OCI-M1 (cell line): ENCODE measurements at places on chromosomes 6 and 20.

DNA sequence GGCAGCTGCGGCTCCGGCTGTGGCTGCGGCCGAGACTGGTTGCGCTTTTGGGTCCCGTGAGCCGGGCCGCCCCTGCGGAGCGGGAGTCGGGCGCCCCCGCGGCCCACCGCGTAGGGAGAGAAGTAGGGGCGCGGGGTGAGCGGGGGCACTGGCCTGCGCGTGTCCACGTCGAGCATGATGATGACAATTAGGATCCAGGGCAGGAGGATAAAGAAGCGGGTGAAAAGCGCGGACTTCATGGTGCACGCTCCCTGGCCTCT, 739 bp downstream of the B3GAT2 start:
- DNase-seq: no peak

DNA sequence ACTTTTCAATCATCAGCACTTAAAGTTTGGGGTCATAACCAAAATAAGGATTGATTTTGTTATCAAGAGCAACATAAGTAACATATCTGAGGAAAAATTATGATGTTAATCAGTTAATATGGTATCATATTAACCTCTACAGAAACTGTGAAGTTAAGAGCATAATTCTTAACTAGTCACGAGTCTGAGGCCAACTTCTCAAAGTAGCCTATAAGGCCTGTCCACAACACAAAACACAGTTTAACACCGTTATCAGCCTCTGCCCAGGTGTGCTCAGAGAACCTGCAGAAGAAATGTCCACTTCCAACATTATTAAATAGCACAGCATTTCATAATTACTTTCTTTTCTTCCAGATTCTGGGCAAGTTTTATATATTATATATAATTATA, 1.1 kb downstream of the STX7 start:
- DNase-seq: peak; percentile 58

GRCh38 chr20:52586660-52587059, 385.5 kb upstream of the TSHZ2 start:
- DNase-seq: no peak

DNA sequence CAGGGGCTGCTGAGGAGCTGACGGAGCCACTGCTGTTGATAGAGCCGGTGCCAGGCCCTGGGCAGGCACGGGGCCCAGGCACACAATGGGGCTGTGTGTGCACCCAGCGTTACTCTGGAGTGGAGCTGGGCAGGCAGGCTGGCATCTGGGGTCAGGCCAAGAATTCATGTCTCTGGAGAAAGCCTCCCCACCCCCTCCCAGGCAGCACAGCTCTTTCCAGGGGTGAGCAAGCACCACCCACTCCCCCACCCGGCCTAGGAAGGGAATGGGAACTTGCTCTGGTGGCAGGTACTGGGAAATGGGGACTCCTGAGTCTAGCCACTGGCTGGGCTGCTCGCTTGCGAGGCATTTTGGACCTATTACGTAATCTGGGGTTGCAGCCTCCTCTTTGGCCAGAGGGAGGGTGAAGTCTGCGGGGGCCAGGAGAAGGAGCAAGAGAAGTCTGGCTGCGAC, 22.7 kb downstream of the TFEB start:
- DNase-seq: no peak

GRCh38 chr20:2005359-2005758, 11.5 kb upstream of the PDYN start:
- DNase-seq: no peak

DNA sequence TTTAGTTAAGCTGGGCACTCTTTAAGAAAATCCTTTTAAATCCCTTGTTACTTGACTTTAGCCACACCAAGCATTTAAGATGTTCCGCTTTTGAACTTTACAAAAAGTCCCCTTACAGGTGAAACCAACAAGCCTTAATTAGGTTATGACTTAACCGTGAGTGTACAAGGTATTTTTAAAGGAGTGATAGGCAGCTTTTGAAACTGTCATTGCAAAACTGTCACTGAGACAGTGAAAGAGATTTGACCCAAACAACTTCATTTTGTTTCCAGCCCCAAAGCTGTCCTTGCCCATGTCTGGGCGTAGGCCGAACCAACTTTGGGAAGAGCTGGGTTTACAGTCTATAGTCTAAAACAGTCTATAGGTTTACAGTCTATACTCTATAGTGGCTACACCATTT, 305.4 kb downstream of the FARS2 start:
- no peak for DNase-seq

DNA sequence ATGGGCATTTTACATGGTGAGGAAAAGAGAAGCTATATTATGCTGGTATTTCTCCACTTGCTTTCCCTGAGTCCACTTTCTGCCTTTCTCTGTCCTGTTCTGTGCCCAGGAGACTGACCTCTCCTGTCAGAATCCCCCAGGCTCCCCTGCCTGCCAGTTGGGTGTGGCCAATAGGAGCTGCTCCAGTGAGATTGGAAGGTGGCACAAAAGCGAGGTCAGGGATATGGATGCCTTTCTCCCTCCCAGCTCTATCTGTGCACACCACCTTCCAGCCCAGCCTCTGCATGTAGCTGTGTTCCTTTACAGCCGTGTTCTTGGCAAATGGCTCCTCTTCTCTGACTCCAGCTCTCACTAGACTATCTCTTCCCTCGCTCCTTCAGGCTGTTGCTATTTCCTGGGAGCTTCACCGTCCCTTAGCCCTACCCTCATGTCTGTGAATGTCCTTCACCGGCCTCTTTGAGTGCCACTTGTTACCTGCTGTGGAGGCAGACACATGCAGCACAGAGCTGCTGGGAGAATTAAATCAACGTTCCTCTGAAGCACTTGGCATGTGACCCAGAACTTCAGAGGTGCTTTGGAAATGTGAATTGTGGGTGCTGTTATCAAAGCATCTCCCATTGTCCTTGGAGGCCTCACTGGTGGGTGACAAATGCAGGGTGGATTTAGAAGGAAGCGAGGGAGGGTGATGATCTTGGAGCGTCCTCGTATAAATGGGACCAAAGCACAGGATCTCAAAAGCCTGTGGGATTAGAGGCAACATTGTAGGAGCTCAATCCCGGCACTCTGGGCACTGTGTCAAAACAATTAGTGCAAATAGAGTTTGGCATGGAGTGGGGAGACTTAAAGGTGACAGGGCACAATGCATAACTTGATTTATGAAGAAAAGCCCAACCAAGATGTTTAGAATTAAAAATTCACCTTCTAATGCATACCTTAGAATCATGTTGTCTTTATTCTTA, 28.9 kb upstream of the RALGAPA2 start:
- DNase-seq: no peak

DNA sequence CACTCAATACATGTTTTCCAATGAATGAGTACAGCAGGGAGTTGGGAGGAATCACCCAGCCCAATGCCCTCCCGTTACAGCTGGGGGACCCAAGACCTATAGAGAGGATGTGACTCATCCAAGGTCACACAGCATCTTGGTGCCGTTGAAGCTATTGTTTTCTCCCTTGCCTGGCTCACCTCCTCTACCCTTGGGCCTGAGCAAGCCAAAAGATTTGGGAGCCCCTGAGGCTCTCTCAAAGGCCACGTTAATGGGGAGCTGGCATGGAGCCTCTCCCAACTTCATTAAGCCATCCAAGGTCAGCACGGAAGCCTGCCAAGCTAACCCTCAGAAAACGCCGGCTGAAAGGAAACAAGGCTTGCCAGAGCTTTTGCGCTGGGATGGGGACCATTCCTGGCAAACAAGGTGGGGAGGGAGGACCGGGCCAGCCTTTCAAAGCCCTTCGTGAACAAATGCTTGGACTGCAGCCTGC, 30.4 kb downstream of the KCNB1 start:
- no peak for DNase-seq

DNA sequence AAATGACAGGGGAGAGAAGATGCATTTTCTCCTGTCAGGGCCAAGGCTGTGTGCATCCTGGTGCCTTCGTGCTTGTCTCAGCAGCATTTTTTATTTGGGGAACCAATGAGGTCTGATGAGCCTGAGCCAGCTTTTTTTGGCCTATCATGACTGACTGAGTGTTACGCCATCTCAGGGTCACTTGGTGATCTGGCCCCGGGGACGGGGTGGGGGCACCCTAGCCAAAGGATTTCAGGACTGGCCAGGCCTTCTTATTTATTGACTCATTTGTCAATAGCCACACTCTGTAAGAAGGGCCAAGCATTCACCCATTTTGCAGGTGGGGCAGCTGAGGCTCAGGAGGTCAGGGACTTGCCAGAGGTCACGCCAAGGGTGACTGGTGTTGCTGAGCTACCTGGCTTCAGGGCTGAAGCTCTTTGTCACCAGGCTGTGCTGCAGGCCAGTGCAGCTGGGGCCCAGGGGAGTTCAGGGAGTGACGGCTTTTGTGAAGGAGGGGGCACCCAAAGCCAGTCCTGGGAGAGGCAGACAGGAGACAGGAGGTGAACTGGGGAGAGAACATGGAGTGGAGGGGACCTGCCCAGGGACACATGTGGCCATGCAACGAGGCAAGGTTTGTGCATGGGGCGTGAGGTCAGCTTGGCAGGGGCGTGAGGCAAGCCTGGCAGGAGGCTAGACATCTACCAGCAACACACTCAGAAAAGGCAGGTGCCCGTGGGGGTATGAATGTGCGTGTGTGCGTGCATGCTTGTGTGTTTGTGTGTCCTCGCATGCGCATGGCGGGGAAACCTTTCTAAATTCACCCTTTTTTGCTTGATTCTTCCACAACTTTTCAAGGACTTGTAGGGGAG, 31.1 kb downstream of the VSTM2L start:
- no peak for DNase-seq

DNA sequence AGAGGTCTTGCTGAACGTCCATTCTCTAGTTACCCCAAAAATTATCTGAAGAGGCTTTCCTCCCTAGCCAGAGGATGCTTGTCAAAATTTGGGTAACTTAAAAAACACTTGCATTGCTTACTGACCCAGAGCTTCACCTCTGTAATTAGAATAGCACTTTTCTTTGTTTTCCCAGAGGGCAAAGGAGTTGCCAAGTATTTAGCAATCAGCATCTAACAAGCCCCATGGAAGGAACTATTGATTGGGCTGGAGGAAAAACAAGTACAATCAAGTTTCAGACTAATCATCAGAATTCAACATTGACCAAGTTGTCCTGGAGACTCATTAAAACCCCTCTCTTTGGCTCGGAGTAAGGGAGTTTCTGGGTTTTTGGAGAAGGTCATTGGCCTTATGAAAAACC, 226.4 kb downstream of the TBC1D7 start:
- no peak for DNase-seq

GRCh38 chr20:17228624-17229061, 1.8 kb downstream of the PCSK2 start:
- DNase-seq: no peak

- DNase-seq: no peak
These were observed 177.6 kb downstream of the PLCB1 start for GRCh38 chr20:8309634-8310033.

GRCh38 chr6:7973584-7973983, 63.0 kb upstream of the TXNDC5 start:
- DNase-seq: no peak

DNA sequence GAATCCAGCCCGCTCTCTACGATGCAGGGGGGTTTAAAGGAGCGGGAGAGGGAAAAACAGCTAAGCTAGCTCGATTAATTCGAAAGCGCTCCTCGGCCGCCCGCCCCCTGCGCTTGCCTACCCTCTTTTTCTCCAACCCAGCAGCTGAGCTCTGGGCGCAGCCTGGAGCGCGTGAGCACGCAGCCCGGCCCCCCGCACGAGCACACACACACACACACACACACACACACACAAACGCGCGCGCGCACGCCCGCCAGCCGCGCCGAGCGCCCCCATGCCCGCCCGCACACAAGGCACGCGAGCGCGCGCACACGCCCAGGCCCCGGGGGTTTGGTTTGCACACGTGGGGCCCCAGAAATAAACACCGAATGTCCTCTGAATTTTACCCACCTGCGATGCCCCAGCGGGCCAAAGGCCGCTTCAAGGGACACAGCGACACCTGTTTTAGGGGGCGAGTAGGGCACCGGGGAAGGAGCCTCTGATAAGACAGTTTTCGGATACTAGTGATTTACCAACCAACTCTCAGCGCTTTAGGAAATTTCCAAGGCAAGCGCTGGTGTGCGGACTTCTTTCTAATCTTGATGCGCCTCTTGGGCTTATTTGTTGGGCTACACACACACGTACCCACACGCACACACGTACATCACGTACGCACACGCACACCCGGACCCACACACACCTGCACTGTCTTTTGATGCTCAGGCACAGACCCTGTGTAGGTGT, 802 bp upstream of the NRN1 start:
- DNase-seq: no peak

- DNase-seq: no peak
These were observed 241.8 kb downstream of the ADGRG6 start for GRCh38 chr6:142543606-142544005.

GRCh38 chr20:59207742-59208357, 44.2 kb downstream of the ZNF831 start:
- peak; percentile 52 for DNase-seq

GRCh38 chr20:5888041-5888440, 62.3 kb downstream of the TRMT6 start:
- DNase-seq: peak; percentile 17

- DNase-seq: no peak
These were observed 7.3 kb downstream of the PEDS1 start for GRCh38 chr20:50146214-50146613.

GRCh38 chr6:149246691-149247384, 70.7 kb upstream of the TAB2 start:
- no peak for DNase-seq

DNA sequence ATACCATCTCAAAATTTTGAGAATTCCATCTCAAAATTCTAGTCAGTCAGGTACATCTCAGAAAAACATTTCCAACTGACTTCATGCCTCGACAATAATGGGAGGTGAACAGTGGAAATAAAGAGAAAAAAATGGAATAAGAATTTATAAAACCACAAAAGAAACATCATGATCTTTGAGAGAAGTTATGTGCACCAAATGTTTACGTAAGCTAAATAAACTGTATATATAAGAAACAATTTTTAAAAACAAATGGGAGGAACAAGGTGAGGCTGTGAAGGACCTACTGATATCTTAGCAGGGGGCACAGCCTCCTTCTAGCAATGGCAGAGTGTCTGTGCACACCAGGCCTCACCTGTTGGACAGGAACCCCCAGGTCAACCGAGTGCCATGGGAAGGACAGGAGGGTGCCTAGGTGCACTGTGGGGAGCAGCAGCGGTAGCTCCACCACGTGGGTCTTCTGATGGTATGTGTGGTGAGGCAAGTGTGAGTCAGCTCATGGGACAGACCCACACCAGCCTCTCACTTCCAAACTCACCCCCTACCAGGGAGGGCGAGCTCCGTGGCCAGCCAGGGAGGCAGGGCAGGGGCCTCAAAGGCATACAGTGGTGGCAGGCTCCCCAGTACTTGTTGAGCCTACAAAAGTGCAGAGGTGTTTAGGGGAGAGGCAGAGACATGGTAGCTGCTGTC, 23.2 kb downstream of the DIDO1 start:
- no peak for DNase-seq

- no peak for DNase-seq
These were observed 48.0 kb downstream of the DST start for GRCh38 chr6:56594699-56595098.

GRCh38 chr20:24571159-24571558, 101.7 kb downstream of the SYNDIG1 start:
- DNase-seq: no peak

GRCh38 chr20:42309050-42309449, 690.9 kb upstream of the CHD6 start:
- no peak for DNase-seq

- DNase-seq: no peak
These were observed 123.0 kb upstream of the RREB1 start for GRCh38 chr6:6984585-6985366.

GRCh38 chr6:119079283-119079809, 882 bp upstream of the FAM184A start:
- DNase-seq: peak; percentile 50
